ENCODE measurements at places on chromosomes 11 and 22.

DNA sequence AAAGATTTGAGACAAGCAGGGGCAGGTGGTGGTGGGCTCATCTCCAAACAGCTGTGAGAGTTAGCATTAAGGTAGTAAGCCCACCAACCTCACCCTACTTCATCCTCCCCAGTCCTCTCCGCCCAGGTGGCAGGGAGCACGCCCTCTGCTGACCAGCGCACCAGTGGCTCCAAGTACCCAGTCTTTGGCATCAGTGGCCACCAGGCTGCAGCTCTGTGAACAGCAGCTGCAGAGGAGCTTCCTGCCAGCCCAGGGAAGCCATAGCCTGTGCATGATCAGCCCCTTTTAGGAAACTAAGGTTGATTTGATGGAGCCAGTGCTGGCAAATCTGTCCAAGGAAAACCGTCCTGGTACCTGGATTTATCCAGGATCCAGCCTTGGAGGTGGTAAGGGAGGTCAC is 21.7 kb downstream of the CAVIN3 start:
- DNase-seq, result peak; percentile 32

DNA sequence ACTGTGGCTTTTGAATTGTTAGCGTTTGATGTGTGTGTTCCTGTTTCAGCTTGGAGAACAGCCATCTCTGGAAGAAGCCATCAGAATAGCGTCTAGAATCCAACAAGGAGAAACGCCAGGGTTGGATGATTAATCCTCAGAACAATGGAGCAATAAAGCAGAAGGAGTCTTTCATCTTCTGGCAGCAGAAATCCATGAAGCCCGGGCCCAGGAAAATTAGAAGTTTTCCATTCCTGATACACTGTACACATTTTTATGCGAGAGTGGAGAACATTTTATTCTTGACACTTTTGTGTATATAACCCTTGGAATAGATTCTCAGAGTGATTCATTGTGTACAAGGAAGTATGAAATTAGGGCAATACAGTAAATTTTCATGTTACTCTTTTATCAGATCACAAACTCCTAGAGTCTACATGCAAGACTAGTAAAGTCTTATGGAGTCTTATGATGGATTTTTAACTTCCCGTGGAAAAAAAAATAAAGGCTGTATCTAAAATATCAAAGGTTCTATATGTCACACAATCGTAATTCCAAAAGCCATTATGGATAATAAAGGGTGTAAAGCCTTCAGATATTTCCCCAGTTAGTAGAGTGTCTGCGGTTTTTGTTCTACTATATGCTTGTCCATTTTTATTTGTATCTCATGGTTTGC is 45.9 kb upstream of the WEE1 start:
- DNase-seq, result peak; percentile 58

DNA sequence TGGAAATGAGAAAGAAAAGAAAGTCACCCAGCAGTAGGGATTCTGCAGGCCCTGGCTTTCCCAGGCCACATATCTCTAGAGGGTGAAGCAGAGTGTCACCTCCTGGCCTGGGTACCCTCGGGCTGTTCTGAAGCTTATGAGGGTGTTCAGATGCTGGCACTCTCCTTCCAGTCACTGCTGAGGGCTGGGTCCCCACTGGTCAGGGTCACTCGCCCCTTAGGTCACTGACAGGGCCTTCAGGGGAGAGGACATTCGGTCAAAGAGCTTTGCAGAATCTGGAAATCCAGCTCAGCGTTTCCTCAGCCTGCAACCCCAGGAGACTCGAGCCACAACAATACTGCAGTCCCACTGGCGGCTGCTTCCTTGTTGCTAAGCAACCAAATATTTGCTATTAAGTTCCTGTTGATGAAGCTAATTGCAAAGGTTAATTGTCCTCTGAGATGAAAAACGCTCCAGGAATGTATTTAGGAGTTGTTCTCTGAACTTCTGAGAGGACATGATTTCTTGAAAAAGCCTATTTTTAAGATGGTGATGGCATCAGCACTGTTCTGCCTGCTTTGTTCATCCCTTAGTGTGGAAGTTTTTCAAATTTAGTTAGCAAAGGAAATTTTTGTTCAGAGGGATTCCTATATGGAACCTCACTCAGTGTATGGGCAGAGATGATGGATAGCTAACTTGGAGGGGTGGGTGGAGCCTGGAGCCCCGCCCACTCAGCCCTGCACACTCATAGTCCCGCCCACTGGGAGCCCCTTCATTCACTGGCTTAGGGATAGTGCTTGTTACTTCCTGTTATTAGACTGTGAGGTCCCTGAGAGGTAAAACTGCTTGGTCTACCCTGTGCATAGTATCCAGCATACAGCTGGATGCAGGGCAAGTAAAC is 109.2 kb downstream of the CSNK2A3 start:
- no peak for DNase-seq

GRCh38 chr11:61695917-61696316 is 15.7 kb downstream of the DAGLA start:
- peak; percentile 78 for DNase-seq

DNA sequence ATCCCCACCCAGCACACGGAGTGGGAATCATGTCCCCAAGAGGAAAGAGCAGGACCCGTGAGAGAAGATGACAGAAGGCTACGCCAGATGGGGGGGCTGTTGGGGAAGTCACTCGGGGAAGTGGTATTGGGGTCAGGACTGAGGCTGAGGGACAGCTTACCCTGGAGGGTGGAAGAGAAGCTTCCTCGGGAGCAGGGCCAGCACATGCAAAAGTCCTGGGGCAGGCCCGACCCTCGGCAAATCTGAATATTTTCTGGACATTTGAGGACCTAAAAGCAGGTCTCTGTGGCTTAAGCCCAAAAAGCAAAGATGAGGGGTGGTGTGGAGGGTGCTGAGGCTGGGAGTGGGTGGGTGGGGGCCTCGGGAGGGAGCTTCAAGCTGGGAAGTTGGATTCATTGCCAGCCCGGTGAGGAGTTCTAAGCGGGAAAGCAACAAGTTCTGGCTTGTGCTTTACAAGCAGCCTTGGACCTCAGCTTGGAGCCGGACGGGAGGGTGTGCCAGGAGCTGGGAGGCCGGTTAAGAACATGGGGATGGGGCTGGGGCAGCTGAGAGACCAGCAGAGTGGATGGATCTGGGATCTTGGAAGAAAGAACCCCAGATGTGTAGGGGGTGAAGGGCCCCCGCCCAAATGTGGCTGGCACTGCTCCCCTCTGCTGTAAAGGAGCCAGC is 34.9 kb downstream of the GRAMD4 start:
- DNase-seq, result no peak

GRCh38 chr22:49906071-49906798 is 12.0 kb downstream of the ALG12 start:
- DNase-seq, result no peak

DNA sequence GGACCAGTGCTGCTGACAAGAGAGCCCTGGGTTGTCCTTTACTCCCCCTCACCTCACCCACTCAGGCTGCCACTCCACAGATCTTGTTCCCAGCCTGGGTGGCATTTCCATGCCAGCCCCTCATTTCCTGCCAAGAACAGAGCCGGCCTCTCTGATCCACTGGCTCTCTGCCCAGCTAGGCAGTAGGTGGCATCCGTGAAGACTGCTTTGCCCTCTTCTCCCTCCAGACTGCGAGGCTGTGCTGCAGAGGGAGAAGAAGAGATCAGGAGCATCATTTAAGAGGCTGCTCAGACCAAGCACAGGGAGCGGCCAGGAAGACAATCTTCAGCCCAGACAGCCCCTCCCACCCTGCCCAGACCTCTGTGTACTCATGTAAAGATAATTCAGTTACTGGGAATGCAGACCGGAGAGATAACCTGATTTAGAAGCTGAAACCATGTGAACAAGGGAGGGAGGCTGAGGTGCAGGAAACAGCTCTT is 126.9 kb upstream of the NCAM1 start:
- DNase-seq, result no peak

- DNase-seq, result peak; percentile 21
Observed at GRCh38 chr22:30876915-30877553, 91.5 kb downstream of the MORC2 start.

- no peak for DNase-seq
Observed at GRCh38 chr11:119189393-119189792, 4.1 kb downstream of the NHERF4 start.

GRCh38 chr11:122230385-122230755 is 114.4 kb upstream of the BLID start:
- no peak for DNase-seq

DNA sequence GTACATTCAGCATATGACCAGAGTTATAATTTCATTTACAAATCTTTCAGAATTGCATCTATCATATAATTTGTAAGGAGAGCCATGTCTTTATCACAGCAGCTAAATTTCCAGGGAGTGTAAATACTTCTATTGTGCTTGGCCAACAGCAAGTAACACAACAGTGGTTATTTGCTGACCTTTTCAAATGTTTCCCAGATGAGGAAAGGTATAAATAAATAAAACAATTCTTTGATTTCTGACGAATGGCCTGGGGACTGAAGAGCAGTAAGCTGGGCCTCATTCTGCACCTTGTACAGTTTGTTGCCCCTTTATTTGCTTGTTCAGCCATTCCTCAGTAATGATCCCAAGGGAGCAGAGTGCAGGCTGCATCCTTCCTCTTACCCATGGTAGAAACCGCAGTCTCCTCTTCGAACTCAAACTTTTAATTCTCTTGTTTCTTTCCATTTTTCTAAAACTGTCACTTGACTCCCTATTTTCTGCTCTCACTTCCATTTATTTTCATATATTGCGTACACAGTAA is 132.8 kb downstream of the DDX10 start:
- no peak for DNase-seq

DNA sequence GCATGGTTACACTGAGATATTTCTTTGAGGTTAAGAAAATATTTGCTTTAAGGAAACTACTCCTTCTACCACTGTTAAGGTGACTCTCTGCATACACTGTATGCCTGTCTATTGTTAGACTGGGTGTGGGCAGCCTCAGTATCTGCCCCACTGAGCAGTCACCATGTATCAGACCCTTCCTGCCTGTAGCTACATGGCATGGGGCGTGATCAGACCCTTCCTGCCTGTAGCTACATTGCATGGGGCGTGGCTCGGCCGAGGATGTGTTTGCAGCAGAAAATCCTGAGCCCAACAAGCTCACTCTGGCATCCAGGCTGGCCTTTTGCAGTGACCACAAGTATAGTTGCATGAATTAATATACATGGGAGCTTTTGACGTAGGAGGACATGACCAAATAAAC is 669.4 kb downstream of the OPCML start:
- no peak for DNase-seq

GRCh38 chr22:29457730-29458129 is 19.3 kb downstream of the RFPL1 start:
- DNase-seq, result peak; percentile 53

- peak; percentile 63 for DNase-seq
Observed at GRCh38 chr11:3865388-3866193, 10.1 kb downstream of the STIM1 start.

GRCh38 chr11:94681140-94681539 is 87.0 kb upstream of the AMOTL1 start:
- DNase-seq, result no peak

GRCh38 chr11:123478352-123478987 is 48.4 kb downstream of the GRAMD1B start:
- DNase-seq, result peak; percentile 89

GRCh38 chr22:29393019-29393608 is 4.7 kb upstream of the AP1B1 start:
- DNase-seq, result no peak

GRCh38 chr11:36077886-36078685 is 134.2 kb downstream of the LDLRAD3 start:
- DNase-seq, result no peak

DNA sequence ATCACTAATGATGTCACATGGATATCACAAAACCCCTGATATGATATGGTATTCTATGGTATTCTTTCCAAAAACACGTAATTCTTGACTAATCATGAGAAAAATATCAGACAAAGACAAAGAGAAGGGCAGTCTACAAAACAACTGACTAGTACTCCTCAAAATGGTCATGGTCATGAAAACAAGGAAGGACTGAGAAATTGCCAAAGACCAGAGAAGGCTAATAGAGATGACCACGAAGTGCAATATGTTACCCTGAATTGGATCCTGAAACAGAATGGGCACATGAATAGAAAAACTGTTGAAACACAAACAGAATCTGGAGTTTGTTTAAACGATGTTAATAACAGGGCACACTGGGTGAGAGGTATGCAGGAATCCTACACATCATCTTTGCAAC is 10.2 kb downstream of the CKAP5 start:
- DNase-seq, result no peak

DNA sequence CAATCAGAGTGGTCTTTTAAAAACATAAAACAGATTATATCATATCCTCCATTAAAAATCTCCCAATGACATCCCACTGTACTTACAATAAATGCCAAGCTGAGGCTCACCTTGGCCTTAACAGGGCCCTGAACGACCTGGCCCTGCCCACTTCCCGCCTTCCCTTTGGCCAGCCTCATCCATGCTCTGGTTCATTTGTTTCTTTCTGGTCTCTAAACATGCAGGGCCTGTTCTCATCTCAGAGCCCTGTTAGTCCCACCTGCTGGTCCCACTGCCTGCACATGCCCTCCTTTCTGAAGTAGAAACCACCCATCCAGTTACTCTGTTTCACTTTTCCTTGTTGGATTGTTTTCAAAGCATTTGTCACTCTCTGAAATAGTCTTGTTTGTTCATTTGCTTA is 227.4 kb downstream of the INSC start:
- DNase-seq, result no peak

DNA sequence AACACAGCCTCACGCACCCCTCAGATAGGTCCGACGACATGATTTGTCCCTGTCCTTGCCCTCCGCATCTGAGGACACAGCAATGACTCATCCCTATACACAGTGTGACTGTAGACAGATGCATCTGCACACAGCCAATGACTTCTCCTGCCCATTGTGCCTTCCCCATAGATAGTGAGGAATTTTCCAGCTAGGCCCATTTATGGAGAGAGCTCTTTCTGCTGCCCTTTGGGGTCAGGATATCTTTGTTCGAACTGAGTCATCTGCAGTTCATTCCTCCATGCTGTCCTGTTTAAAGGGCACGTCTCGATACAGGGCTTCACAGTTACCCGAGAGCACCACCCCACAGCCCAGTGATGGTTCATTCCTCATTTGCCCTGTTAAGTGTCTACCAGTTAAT is 96.7 kb downstream of the LARGE1 start:
- DNase-seq, result no peak

DNA sequence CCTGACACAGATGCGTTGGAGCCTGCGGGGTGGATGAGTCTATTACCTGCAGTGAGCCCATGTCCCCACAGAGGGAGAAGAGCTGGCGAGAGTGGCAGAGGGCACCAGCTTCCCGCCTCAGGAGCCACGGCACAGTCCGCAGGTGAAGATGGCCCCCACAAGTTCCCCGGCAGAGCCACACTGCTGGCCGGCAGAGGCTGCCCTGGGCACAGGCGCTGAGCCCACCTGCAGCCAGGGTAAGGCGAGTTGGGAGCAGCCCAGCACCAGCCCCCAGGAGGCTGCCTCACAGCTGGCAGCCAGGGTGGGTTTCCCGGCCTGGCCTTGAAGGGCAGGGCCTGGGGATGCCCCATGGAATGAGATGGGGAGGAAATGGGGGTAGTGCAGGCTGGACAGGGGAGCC is 5.2 kb upstream of the SUSD2 start:
- no peak for DNase-seq

GRCh38 chr11:115135936-115136335 is 368.3 kb downstream of the CADM1 start:
- DNase-seq, result no peak

- DNase-seq, result no peak
Observed at GRCh38 chr11:30350384-30350783, 27.5 kb downstream of the ARL14EP start.
